ENCODE measurements at places on chromosomes 3 and 15. TPM values are rescaled to one million over a fixed set of nuclear protein-coding genes. Genes with fewer than 3 reads are reported as not detected.

The OSBPL10 gene
- 58.0 TPM for total RNA-seq

The FILIP1L gene
- 103 TPM for total RNA-seq

The GPD1L gene
- total RNA-seq: 63.3 TPM

The ATP13A5 gene
- not detected for total RNA-seq

The CHDH gene
- 0.58 TPM for total RNA-seq

DNA sequence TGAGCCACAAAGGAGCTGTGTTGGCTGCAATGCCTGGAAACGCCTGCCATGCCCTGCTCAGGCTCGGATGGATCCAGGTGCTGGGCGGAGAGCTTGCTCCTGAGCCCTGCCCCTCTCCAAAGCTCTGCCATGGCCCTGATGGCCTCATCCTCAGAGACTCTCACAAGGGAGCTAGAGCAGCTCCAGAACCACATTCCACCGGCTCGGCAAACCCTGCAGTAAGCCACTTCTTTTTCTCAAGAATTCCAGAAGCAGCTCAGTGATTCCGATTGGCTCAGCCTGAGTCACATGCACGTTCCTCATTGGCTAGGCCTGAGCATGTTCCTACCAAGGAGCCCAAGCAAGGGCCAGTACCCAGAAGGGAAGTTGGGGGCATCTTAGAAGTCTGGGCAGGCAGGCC is 24.8 kb downstream of the TPRA1 start:
- no peak for DNase-seq

- no peak for DNase-seq
Measured at GRCh38 chr3:188558343-188559071, 404.6 kb downstream of the LPP start.
